ENCODE measurements at places on chromosomes 5 and 9.

DNA sequence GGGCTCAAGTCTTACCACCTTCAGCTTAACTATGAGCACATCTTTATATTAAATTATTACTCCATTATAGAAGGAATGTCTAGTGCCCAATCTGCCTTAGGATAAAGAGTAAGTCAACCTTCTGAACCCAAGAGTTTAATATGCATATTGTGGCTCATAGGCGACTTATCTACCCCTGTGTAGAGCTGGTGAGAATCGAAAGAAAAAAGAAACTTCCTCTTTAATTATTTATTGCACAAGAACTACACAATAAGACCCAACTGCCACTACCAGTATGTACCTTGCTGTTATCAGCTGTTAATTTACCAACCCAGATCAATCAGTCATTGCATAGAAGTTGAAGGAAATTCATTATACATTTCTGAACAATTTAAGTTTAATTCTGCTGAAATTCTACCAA lies 329.1 kb upstream of the SLC24A2 start:
- DNase-seq, result no peak

DNA sequence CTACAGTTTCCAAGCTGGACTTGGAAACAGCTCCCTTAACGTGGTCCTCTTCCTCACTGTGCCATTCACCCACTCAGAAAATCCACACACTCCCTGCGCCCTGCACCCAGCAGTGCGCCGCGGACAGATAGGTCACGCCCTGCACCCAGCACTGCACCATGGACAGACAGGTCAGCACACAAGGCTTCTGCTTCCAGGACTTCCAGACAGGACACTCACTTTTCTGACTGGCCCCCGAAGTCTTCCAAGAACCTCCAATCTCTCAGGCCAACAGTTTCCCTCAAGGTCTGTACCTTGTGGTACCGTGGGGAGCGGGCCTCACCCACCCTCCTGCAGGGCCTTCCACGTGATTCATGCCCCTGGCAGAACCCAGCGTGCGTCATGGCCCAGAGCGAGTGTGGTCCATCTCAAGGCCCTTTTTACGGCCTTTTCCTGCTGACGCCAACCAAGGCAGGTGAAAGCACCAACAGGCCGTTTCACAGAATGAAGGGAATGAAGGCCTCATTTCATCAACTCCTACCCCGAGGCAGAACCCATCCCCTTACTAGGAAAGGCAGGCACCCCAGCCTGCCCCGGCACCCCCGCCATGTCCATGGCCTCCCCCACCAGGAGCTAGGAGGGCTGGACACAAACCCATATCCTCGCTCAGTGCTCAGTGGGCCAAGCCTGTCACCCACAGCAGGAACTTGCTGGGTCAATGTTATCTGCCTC lies 17.3 kb downstream of the VAV2 start:
- no peak for DNase-seq

DNA sequence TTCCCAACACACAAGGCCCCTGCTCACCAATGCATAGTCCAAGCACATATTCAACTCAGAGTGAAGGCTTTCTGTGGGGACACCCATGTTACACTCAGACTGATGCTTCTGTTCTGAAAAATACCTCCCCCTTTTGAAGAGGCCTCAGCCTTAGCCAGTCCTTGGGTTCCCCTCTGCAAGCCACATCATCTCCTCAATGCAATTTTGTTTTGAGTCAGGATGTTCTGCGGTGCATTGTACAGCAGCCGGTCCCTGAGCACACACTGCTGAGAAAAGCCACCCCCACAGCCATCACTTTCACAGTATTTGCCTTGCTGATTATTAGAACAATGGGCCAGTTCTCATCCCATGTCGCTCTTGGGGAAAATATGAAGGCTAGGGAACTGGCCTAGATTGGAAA lies 241.2 kb downstream of the FAM114A2 start:
- DNase-seq, result no peak

DNA sequence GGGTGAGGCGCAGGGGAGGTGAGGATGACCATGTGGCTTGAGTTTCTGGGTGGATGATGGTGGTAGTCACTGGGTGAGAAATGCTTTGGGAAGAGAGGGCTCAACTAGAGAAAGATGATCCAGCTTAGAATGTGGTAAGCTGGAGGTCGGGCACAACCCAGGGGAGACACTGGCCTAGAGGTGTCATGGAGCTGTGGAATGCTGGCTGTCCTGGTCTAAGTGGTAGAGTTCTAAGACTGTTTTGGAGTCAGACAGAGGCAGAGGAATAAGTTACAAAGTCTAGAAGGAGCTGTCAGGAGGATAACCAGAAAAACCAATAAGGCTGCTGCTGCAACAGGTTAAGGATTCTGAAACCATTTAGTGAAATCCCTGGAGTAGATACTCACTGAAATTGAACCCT lies 19.2 kb upstream of the ACSL6 start:
- no peak for DNase-seq

DNA sequence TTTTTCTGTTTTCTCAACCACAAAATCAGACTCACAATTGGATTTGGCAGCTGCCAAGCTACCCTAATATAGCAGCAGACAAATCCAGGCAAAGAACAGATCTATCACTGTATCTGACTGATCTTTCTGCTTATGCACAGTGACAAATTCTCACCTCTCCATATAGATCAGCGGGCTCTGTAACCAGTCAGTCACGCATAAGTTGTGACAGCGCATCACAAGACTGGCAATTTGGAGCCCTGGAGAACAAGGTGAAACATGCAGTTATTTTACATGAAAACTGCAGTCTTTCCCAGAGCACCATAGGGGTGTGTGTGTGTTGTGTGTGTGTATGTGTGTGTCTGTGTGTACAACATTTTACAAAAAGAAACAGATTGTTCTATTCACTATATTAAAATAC lies 37.7 kb downstream of the RORB start:
- DNase-seq, result no peak

GRCh38 chr5:177358370-177358819 lies 671 bp downstream of the RGS14 start:
- DNase-seq, result no peak

- no peak for DNase-seq
Measured at GRCh38 chr9:88775559-88775958, 215.7 kb upstream of the S1PR3 start.

DNA sequence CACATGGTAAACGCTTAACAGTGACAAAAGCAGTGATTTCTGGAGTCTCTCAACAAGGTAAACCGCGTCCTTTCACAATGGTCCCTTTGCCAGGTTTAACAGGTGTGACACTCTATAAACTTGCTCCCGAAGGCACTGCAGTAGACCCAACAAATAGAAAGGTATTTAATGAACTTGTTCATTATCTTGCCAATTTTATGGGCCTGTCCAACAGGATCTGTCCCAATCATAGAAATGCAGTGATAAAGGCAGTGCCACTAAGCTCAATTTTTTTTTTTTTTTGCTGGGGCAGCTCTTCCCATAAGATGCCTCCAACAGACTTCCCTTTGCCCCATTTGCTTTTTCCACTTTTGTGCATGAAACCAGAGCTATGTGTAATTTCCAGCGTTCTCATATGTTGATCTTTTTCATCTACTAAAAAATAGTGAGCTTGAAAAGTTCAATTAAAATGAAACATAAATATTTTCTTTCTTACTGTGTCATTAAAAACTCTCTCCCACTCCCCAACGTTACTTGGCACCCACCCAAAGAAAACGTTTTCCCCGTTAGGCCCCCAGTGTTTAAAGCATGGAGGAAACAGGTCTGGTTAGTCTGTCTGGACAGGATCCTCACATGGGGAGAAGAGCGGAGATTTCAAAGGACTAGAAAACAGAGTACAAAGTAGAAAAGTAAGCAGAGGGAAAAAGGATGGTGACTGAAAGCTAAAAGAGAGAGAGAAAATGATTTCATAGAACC lies 80.9 kb upstream of the SPATA31D4 start:
- no peak for DNase-seq

DNA sequence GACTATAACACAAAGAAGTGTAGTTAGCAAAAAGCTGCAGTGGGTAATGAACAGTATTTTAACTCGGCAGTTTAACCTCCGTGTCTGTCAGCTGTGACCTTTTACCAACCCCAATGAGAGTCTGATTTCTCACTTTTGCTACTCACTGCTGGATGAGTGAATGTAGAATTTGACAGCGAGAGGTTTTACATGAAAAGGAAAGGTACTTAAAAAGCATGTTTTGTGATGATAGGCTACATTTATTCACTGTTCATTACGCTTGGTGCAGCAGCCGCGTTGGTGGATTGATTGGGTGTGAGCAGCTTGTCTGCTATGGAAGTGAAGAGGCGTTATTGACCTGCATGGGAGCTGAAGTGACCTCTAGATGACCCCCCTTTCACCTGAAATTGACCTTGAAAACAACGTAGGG lies 867.7 kb downstream of the NR2F1-AS1 start:
- DNase-seq, result no peak

- DNase-seq, result no peak
Measured at GRCh38 chr5:10319202-10319851, 11.6 kb upstream of the CMBL start.

DNA sequence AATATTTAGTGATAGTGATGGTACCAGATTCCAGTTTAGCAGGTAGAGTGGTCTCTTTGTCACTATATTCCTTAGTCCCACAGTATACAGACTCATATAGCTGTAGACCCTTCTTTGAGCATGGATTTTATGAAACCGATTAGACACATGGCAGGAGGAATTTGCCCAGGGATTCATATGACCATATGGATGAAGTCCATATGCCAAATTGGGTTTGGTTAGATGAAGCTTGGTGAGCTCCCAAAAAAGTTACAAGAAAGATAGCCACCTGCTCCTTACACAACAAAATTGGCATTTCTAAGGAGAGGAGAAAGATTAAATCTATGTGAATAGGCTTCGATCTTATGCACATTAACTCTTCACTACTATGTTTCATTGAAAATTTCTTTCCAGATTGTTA lies 211.4 kb downstream of the CWC27 start:
- no peak for DNase-seq

DNA sequence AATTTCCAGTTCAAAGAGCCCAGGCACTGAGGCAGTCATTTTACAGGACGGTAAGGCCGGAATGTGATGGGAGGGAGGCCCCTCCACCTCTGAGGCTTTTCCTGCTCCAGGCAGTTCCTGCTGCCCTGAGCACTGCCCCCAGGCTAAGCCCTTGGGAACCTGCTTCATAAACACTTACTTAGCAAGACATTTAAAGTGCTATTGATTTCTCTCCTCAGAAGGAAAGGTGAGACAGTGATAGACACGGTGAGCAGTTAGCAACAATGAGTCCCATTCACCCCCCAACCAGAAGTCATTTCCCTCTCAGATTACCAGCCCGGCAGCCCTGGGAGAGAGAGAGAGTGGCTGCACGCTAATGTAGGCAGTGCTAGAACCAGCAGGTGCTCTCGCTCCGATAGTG lies 462.5 kb downstream of the SPOCK1 start:
- DNase-seq, result no peak

DNA sequence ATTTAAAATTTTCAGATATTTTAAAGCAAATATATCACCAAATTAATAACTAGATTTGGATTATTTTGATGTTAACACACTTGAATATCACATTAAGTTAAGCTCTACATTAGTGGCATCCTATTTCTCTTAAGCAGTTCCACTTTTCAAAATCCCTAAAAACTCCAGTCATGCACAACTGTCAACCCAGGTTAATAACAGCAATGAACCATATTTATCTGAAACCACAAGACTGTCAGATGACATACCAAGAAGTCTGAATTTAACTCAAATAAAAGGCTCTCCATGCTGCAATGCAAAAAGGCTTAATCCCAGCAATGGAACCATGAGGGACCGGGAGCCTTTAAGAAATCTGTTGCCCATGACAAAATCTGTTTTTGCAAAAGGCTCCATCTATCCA lies 27.5 kb downstream of the FNIP1 start:
- DNase-seq, result no peak

DNA sequence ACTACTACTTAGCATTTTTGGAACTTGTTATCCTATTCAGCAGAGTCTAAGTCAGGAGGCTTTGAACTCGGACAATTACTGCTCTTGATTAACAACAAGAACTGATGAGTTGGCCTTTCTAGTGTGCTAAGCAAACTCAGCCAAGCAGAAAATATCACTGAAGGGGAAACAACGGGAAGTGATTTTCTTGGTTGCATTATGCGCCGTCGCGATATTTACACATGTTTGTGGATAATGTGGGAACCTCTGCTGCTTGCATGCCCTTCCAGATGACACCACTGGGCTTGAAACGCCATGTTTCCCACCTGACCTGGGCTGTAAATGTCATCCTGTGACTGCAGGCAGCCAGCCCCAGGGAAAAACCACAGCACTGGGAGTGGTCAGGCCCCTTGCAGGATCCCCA lies 205.5 kb downstream of the PAX5 start:
- DNase-seq, result no peak

DNA sequence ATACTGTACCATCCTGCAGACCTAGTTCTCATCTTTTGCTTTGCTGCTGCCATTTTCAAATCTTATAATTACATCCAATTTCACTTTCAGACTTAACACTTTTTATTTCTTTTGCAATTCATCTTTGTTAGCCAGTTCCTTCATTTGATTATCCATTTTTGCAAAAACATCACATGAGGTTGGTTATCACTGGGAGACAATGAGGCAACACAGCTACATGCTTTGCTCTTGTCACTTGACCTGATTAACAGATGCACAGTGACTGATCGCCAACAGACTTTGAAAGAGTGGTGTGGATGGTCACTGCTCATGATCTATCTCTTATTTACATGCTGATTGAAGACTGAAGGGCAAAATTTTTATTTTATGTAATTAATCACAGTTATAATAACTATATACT lies 17.0 kb upstream of the RNF20 start:
- no peak for DNase-seq
